ENCODE measurements at places on chromosomes 13 and 19. TPM values are rescaled to one million over a fixed set of nuclear protein-coding genes. Genes with fewer than 3 reads are reported as not detected.

FUT6 gene
- total RNA-seq = not detected

CCNA1 gene
- 0.43 TPM for total RNA-seq

PRKCG gene
- total RNA-seq = not detected

HSD17B14 gene
- total RNA-seq = 27.8 TPM

LYPD5 gene
- total RNA-seq = not detected

All from placental pericyte (primary cell).